ENCODE measurements at places on chromosomes 12 and 14.

- no peak for DNase-seq
These were observed 130.6 kb downstream of the PRKCH start for GRCh38 chr14:61451891-61452400.

GRCh38 chr12:91910871-91911388, 234.7 kb downstream of the BTG1 start:
- no peak for DNase-seq

DNA sequence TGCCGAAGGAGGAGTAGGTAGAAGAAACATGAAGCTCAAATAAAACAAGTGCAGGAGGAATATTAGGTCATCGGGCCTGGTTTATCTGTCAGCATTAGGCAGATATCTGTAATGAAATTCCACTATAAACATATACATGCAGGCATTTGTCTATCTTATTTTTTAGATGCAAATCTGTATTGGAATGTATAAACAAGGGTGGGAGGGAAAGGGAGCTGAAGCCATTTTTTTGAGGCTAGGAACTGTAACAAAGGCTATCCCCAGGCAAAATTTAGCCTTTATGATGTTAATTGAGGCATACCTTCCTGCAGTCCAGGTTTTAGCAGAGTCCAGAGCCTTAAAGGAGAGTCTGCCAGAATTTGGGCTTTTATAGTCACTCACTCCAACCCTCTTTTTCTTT, 72.5 kb downstream of the PHLDA1 start:
- no peak for DNase-seq

DNA sequence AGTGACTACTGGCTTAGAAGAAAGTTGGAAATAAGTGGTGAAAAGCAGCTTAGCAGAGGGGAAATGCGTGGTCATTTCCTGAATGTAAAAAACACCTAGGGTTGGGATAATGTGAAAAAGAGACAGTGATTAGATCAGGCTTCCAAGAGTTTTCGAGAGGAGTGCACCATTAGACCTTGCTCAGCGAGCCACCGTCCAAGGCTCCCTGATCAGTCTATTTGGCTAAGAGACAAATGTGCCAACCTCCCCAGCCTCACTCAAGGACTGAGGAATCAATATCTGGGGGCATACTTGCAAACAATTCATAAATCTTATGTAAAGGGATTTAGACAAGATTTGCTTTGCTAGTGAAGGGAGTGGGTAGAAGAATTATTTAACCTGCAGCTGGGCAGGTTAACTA, 594.5 kb downstream of the NRXN3 start:
- no peak for DNase-seq

DNA sequence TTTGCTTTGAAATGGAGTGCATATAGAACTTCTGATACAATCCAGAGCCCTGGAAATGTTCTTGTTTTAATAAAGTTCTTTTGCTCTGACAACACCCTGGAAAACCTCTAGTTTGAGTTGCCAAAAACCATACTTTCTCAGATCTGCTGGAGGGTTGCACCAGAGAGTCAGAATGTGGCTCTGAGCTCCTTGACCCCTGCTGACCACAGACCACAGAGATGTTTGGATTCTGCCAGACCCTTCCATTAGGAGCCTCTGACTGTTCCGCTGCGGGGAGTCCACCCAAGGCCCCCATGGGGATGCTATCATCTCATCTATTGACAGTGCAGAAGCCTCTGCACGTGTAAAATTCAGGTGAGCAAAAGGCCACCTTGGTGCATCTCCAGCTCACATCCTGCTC, 332.6 kb downstream of the GLT1D1 start:
- DNase-seq: peak; percentile 26

DNA sequence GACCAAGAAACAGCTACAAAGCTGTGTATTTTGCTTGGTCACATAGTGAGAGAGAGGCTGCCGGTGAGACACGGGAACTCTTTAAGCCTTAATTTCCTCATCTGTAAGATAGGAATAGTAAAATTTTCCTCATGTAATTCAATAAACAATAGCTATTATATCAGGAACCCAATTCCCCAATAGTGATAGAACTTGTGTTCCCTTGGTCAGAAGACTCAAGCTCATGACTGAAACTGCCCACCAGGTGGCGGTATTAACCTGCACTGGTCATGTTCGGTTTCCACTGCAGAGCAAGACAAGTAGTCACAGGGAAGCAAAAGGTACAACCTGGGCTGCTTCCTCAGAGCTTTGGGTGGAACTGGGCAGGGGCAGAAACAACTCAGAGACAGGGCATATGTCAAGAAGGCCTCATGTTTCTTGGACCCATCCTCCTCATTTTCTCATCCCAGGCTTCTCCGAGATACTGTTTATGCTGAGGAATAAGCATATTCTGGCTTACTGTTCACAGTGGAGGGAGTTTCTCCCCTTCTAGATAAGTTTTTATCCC, 4.2 kb upstream of the AJUBA start:
- DNase-seq: peak; percentile 56

DNA sequence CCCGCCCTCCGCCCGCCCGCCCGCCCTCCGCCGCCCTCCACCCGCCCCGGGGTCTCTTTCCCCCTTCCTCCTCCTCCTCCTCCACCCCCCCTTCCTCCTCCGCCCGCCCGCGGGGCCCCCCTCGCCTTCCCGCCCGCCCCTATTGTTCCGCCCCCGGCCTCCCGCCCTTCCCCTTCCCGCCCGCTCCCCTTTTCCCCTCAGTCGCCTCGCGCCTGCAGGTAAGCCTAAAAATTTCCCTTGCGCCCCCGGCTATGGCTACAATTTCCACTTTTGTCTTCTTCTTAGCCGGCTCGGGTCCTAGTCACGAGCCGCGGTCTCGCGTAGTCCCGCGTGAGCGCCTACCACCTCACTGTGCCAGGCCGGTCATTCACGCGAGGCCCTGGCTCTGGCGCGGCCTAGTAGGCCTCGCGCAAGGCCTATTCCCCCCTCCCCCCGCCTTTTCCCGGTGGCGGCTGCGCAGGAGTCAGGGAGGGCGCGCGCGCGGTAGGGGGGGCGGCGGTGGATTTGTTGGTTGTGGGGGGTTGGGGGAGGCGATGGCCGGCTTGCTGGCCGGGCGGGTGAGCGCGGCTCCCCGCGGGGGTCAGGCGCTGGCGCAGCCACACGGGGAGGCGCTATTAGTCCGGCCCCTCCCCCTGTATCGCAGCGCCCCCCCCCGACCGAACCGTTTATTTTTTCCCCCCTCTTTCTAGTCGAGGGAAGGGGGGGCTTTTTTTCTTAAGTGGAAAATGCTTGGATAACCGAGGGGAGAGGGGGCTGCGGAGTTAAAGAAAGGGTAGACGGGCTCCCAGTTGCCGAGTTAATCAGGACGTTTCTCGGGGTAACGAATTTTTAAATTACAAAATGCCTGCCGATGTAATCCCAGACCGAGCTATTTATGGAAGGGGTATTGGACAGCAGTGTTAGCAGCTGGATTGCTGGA, 516 bp downstream of the PCBP2 start:
- peak; percentile 77 for DNase-seq

DNA sequence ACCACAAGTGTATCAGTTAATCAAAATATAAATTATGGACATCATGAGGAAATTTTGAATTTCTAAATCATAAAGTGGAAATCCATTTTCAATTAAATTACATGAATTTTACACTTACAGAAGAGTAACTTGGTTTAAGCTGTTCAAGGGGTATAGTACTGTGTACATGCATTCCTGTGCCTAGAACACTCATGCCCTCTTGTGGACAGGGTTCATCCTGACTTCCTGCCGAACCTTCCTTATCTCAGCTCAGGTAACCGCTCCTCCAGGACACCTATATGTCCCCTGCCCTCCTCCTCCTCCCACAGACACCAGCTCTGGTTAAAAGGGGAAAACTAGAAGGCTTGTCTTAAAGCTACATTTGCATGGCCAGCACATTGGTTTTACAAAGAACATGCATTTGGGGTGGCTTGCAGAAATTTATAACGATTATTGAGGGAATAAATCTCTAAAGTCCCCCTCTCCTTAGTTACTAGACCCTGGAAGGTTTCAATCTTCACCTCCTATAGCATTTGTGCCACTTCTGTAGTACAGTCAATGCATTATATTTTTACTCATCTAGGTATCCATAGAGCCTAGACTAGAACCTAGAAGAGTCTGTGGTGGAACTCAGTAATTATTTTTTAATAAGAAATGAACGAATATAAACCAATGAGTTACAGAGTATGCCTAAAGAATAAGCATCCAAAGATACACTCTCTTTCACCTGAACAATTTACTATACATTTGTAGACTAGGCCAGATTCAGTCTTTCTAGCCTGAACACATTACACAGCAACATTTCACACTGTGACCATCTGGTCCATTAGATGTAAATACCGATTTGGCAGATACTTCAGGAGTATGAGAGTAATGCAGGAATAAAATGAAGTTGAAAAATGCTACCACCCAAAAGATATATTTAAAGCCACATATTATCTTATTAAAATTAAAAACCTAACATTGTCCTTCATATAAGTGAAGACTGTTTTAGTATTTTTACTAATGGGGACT, 345.6 kb downstream of the PAWR start:
- DNase-seq: peak; percentile 44

- peak; percentile 66 for DNase-seq
These were observed 44.0 kb upstream of the REP15 start for GRCh38 chr12:27652174-27652763.

DNA sequence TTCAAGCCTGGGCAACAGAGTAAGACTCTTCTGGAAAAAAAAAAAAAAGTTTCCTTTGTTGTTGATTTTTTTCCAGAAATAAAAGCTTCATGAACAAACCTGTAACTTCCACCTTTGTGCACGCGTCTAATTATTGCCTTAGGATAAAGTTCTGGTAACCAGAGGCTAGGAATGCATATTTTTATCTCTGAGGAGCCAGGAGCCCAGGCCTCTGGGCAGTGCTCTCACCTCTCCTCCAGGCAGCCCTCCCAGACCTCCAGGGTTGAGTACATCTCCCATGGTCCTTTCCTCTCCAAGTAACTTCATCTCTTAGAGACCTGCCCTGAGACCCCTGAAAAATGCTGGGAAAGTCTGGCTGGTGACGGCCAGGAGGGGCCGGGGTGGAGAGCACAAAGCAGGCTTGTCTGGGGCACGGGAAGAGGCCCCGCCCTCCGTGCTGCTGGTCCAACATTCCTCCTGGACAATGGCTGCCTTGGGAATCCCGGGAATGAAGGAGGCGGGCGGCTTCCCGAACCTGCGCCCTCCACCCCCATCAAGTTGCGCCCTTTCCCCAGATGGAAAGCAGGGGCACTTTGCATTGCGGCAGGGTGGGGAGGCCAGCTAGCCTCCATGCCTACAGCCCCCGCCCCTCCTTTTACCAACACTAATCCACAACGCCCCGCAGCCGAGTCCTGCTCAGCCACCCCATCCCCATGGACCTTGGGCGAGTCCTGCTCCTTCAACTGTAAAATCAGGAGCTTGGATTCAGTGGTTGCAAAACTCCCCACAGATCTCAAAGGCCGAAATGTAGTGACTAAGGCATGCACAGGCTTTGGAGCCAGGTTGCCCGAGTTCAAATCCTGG, 7.3 kb upstream of the FIGNL2 start:
- peak; percentile 29 for DNase-seq

DNA sequence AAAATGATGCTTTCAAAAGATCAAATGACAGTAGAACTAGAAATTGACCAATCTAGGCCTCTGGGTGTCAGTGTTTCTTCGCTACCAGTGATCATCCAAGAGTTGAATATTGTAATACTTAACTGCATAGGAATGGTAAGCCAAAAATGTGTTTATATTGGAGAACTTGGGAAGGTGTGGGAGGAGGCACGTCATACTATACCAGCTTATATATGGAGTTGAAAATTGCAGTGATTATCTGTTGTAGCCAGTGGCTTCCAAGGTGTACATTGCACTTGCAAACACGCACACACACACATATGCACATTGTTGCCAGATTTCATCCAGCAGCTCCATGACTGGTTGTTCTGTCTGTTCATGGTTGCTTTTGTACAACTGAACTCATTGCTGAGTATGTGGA, 36.1 kb downstream of the EID3 start:
- DNase-seq: no peak

Data from HT1080 (cell line).